ENCODE measurements at places on chromosomes 4 and X. TPM values are rescaled to one million over a fixed set of nuclear protein-coding genes. Genes with fewer than 3 reads are reported as not detected.

DNA sequence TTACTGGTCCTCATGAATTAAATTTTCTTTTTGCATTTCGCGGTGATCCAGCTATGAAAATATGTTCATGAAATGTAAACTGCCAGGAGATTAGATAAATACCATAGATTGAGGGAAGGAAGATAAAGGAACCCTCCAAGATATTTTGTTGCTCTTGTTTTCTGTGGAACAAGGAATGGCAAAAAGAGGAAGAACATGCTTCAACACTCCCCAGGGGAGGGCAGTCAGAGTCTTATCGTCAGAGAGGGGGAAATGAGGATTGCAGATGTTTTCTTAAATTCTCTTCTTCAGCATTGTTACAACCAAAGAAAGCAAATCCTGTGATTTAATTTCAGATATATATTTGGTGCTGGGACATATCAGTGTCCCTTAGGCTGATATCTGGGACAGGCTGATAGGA lies 9.5 kb upstream of the SFRP2 start:
- DNase-seq = no peak

Gene GAB3
- polyA plus RNA-seq = 2.0 TPM

GRCh38 chr4:113783289-113783688 lies 21.8 kb upstream of the CAMK2D start:
- no peak for DNase-seq

DNA sequence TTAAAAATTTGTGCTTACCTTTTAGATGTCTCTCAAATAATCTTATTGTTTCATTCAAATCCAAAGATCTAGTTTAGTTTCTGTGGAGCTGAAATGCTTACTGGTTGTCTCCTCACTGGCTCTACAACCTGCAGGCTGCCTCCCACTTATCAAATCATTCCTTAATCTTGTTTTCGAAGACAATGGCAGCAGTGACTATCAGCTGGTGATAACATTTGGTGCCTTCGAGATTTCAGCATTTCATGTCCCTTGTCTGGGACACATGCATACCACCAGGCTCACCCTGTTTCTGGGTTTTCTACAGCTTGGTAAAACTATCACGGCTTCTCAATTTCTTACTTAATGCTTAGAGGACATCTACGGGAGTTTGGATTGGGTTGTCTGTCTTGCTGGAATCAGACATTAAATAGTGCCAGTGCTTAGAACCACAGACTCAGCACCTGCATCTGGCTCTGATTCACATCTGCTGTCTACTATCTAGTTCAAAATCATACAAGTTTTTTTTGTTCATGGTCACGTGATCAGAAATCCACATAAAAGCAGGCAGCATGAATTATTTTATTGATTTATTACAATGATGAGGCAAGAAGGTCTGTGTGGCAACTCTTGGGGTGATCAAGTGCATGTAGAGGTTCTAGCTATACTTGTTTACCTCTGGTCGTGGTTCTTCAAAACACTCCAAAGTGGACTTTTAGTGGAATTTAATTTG lies 32.0 kb upstream of the SMARCAD1 start:
- no peak for DNase-seq

GRCh38 chrX:15616531-15616930 lies 15.8 kb upstream of the ACE2 start:
- DNase-seq = no peak

DNA sequence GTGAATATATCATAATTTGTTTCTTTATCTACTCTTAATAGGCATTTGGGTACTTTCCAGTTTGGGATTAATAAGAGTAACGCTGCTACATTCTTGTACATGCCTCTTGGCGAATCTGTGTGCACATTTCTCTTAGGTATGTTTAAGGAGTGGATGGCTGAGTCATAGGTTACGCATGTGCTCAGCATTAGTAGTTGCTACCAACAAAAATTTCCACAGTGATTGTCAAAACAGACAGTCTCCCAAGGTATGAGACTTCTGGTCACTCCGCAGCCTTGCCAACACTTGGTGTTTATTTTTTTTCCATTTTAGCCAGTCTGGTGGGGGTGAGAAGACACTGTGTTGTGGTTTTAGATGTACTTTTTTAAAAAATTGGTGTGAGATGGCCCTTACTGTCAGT lies 44.6 kb downstream of the FGFBP1 start:
- DNase-seq = no peak

Gene NSUN7
- 13.1 TPM for polyA plus RNA-seq

Gene CWH43
- polyA plus RNA-seq = 8.0 TPM

- DNase-seq = no peak
Observed at GRCh38 chrX:134444681-134445080, 15.3 kb upstream of the HPRT1 start.

Gene SERTM2
- polyA plus RNA-seq = 0.03 TPM

Gene RHOXF2
- 0.13 TPM for polyA plus RNA-seq

DNA sequence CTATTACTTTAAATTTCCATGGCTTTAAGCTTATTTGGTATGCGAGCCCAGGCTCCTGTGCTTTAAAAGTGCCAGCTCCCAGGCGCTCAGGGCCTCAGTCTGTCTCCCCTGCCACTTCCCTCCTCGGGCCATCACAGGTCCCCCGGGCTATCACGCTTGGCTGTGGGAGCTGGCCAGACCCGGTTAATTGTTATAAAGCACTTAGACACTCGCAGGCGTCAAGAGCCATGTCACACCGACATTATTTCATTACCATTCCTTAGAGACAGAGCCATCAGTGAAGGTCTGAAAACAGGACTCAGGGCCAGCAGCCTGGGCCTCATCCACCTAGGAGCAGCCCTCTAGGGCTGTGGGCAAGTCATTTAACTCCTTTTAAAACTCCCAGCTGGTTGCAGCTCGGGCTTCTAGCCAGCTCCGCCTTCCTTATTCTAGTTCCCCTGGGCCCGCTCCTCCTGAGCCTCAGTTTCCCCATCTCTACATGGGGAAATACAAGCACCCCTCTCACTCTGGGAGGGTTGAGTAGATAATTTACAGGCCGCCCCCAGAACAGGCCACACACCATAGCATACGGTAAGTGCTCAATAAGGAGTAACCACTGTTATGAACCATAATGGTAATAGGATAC lies 99.0 kb downstream of the HMX1 start:
- DNase-seq = no peak

Gene SPANXB1
- not detected for polyA plus RNA-seq

Gene OPHN1
- 8.3 TPM for polyA plus RNA-seq

DNA sequence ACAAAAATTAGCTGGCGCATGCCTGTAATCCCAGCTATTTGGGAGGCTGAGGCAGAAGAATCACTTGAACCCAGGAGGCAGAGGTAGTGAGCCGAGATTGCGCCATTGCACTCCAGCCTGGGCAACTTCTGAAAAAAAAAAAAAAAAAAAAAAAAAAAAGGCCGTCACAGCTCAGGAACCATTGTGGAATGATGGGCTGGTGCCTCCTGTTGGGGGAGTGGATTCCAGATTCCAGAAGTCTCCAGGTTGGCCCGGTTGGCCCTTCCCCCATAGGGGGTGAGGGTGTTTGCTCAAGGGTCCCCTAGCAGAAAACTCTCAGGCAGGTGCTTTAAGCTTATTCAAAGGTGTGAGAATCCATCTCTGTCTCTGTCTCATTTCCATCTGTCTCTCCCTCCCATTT lies 11.5 kb downstream of the SH3TC1 start:
- DNase-seq = no peak

Gene ADH7
- not detected for polyA plus RNA-seq

Gene MAML3
- 16.8 TPM for polyA plus RNA-seq

- no peak for DNase-seq
Observed at GRCh38 chr4:151887031-151887815, 126.4 kb upstream of the GATB start.

Gene FHIP1A
- polyA plus RNA-seq = 5.3 TPM

DNA sequence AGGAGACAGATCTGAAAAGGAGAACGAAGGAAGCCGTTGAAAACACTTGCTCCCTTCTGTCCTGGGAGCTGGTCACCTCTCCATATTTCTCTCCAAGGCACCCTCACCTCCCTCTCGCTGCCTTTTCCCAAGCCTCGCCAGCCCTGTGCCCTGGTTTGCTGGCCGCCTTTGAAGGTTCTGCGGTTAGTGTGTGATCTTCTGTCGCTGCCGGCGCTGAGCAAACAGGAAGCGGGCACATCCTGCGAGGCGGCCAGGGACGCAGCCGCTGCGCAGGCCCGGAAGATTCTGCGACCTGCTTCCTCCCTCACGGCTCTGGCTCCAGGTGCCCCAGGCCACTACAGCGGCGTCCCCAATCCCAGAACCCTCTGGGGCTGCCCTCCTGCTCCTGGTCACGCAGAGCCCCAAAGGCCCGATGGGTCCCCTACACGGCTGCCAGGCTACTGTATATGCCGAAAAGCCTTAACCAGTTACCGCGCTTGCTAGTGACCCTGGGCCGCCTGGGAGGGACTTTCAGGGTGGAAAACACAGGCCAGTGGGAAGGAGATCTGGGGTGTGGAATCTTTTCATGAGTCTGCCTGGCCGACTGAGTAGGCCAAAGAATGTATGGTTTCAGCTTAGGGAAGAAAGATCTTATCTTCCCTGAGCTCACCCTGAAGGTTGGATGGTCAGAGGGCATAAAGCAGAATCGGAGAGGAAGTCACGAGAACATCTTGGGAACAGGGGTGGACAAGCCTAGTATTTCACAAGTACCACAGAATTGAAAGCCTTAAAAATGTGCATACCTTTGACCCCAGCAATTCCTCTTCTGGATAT lies 2.3 kb upstream of the SASH3 start:
- DNase-seq = no peak

GRCh38 chr4:67718848-67719247 lies 17.9 kb upstream of the UBA6 start:
- DNase-seq = no peak

- DNase-seq = no peak
Observed at GRCh38 chr4:74671080-74671698, 123.1 kb downstream of the BTC start.

DNA sequence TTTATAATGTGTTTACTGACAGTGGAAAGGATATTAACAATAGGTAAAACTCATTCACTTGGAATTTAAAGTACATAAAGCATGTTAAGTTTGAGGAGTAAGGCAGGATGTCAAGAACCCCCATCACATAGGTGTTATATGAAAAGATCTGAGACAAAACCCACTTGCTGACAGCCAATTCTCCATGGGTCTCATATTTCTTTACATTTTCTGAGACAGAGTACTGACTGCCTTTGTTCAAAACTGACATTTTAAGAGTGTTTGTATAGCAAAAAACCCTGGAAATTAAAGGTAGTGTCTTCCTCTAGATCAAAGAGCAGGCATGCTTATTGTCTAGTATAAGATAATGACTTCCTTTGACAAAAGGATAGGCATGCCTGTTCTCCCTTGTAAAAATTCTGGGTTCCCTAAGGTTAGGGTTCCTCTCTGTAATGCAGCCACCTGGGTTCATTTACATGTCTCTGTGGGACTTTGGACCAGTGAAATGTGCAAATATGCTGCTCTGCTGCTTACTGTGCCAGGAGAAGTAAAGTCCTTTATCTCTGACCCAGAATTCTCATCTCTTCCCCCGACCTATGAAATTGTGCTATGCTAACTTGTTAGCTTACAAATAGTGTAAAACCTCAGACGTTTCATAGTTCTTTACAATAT lies 123.6 kb downstream of the PCDH18 start:
- DNase-seq = no peak

DNA sequence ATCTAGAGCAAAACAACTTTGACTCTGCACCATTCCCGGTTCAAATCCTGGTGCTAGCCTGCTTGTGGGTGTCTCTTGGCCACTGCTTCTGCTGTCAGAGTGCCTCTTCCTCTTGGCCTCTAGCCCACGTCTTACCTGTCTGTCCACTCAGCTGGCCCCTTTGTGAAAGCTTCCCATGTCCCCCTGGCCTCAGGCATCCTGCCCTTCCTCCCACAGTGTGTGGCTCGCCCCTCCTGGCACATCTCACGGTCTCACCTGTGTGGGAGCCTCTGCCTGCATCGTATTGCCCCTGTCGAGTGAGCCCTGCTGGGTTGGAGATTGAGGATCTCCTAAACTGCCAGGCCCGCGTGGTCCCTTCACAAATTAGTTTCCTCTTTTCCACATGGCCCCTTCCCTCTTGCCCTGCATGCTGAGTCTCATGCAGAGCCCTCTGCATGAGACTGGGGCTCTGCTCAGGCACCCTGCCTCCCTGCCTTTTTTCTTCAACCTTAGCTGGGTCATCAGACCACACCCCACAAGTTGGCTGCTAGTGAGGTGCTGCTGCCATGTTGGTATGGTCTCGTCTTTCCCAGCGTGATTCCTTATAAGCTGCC lies 53.7 kb upstream of the TADA2B start:
- DNase-seq = no peak

Gene SLC16A2
- polyA plus RNA-seq = 29.3 TPM

Gene CDX4
- not detected for polyA plus RNA-seq

Gene ART3
- polyA plus RNA-seq = 0.60 TPM

- DNase-seq = no peak
Observed at GRCh38 chr4:3257556-3258482, 8.9 kb downstream of the MSANTD1 start.

GRCh38 chr4:76955182-76955581 lies 5.6 kb downstream of the SEPTIN11 start:
- DNase-seq = no peak

GRCh38 chr4:155094201-155094820 lies 114.1 kb upstream of the NPY2R start:
- no peak for DNase-seq

- no peak for DNase-seq
Observed at GRCh38 chr4:41882625-41883347, 52.4 kb upstream of the TMEM33 start.

Gene GABRE
- polyA plus RNA-seq = 5.4 TPM

GRCh38 chrX:17601441-17602200 lies 135.7 kb upstream of the SCML1 start:
- no peak for DNase-seq

Gene GAGE12H
- not detected for polyA plus RNA-seq

Gene GPR173
- polyA plus RNA-seq = 13.1 TPM

- DNase-seq = no peak
Observed at GRCh38 chr4:141675384-141675783, 39.0 kb downstream of the IL15 start.

Gene BGN
- 175 TPM for polyA plus RNA-seq

Gene HPSE
- polyA plus RNA-seq = 0.93 TPM

GRCh38 chrX:135923353-135923752 lies 29.8 kb downstream of the SAGE1 start:
- DNase-seq = no peak

GRCh38 chr4:87033902-87034301 lies 99.1 kb downstream of the AFF1 start:
- no peak for DNase-seq

Data from right renal cortex interstitium (tissue), 3 donors.